NCI-H345 (cell line): ENCODE measurements at places on chromosomes 6 and 20.

GRCh38 chr20:44176833-44177534 lies 10.0 kb downstream of the JPH2 start:
- DNase-seq, result no peak

DNA sequence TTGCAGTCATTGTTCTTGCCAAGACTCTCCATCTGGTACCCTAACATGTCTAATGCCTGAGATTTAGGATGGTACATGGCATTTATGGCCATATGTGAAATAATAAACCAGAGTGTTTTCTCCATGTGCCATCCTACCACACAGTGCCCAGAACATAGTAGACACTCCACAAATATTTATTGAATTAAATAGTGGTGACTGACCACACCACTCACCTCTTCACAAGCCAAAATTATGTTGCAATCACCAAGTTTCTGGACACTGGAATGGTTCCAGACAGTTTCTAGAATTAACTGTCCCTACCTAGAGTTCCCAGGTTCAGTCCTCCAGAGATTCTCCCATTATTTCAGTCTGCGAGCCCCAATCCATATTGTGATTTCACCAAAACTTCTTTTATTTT lies 427.3 kb downstream of the KIF16B start:
- no peak for DNase-seq

- no peak for DNase-seq
These were observed 225.1 kb upstream of the MANEA start for GRCh38 chr6:95352064-95352795.

- no peak for DNase-seq
These were observed 556.0 kb upstream of the JAG1 start for GRCh38 chr20:11229772-11230171.

GRCh38 chr6:158000530-158001307 lies 19.1 kb downstream of the SYNJ2 start:
- DNase-seq, result no peak
